ENCODE measurements at places on chromosomes 12 and 14.

GRCh38 chr12:62629971-62630739, 163.5 kb downstream of the MON2 start:
- DNase-seq = no peak

DNA sequence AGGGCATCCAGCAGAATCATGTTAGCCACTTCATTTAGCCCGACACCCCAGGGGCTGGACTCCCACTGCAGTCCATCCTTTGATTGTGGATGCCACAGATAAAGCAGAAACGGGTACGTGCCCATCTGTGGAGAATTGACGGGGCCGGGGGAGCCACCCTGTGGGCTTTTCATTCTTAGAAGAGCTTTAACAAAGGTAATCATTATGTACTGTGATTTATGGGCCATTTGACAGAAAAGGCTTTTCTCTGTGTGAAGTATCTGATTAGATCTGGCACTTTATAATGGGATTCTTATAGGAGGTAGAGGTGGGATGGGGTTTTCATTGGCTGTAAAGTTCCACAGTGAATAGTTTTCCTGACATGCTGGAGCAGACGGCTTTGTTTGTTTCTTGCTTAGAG, 40.4 kb downstream of the AACS start:
- DNase-seq = no peak

DNA sequence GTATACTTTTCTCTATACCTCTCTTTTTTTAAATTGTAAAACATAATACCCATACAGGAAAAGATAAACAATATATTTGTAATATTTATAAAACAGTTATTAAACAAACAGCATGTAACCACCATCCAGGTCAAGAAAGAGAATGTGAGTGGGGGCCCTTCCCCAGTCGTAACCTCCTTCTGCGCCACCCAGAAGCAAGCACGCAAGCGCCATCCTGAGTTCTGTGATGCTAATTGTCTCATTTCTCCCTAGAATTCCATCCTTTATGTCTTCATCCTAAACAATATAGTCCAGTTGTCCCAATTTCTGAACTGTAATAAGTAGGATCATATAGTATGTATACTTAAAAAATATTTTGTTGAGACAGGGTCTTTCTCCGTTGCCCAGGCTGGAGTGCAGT, 129.5 kb downstream of the EXOC5 start:
- DNase-seq = no peak

DNA sequence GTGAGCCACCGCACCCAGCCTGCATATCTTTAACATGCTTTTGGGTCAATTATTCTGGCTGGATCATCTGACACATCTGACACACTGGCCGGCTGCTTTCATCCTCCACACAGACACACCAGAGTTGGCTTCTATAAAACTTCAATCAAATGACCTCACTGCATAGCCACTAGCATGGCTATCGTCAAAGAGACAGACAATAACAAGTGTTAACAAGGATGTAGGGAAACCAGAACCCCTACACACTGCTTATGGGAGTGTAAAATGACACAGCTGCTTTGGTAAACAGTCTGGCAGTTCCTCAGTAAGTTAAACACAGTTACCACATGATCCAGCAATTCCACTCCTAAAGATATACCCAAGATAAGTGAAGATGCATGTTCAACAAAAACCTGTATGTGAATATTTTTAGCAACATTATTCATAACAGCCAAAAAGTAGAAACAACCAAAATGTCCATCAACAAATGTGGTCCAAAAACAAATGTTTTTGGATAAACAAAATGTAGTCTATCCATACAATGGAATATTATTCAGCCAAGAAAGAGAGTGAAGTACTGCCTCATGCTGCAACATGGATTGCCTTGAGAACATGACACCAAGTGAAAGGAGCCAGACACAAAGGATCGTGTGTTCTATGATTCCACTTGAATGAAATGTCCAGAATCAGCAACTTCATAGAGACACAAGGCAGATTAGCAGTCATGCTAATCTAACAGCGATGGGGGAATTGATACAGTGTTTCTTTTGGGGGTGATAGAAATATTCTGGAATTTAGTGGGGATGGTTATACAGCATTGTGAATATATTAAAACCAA, 10.1 kb downstream of the KDM2B start:
- DNase-seq = no peak

- DNase-seq = no peak
Measured at GRCh38 chr14:55062517-55063351, 11.3 kb downstream of the MAPK1IP1L start.

- no peak for DNase-seq
Measured at GRCh38 chr12:132700212-132700822, 10.3 kb upstream of the PGAM5 start.

GRCh38 chr12:132166093-132166492, 21.8 kb downstream of the NOC4L start:
- DNase-seq = no peak
